ENCODE measurements at places on chromosomes 13 and 19. TPM values are rescaled to one million over a fixed set of nuclear protein-coding genes. Genes with fewer than 3 reads are reported as not detected.

DNA sequence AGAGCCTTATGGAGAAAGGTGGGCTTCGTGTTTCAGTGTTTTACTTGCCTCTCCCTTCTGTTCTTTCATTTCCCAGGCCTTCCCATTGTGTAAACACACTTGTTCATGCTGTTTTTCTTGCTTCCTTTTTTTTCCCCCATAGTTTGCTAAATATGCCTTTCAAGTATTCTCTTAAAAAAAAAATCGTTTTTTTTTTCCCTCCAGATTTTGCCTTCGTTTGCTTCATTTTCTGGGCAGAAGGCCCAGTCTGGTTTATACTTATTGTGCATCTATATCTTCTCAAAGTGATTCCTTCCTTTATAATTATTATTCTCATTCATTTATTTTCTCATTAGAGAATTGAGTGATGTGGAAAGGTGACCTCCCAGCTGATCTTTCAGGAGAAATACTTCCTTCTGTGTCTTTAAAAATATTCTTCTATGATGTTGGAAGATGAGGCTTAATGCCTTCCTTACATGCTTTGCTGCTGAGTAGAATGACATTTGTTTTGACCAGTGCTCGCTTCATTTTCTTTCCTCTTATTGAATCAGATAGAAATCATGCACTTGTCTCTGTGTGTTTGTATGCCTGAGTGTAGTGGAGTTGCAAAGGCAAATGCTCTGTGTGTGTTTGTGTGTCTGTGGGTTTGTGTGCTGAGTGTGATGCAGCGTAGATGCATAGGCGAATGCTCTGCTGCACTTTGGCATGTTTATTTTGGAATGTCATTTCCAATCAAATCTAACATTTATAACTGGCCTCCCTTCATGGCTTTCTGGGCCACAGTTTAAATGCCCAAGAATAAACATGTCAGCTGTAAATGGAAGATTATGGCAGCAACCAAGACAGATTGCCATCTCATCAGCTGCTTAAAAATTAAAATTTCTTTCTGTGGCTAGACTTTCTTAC, 591.4 kb downstream of the FGF9 start:
- DNase-seq, result no peak

USE1 gene
- 14.9 TPM for total RNA-seq

MISP3 gene
- 2.2 TPM for total RNA-seq

FFAR3 gene
- not detected for total RNA-seq

DNA sequence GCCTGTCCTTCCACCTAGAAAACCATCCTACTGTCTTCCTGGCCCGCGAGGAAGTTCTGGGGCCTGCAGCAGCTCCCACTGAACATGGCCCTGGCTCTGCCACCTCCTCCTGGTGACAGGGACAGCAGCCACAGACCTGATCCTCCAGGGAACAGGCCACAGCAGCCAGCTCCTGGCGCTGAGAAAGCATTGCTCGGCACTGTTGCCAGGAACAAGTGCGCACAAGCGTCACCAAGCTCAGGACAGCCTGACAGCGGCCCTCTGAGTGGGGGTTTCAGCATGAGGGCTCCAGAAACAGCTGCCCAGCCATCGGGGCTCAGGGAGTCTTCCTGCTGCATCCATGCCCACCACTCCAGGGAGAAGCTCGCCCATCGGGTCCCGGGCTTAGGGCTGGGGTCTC, 21.9 kb downstream of the AP3D1 start:
- DNase-seq, result no peak

DNA sequence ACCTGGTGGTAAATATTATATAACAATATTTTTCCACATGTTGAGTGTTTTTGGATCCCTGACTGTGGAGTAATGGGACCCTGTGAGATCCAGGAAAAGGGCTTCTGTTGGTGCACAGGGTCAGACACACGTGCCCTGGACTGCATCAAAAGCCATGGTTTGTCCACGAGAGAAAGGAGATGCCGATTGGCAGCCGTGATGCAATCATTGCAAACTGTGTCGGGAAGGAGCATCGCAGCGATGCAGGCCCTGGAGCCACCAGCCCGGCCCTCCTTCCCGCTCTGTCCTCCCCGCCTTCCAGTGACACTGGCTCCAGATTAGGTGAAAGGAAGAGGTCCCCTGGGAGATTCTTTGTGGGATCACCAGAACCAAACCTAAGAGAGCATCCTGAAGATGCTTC, 9.1 kb downstream of the COL4A2 start:
- DNase-seq, result no peak

SCAF1 gene
- 84.4 TPM for total RNA-seq

GRCh38 chr13:46639033-46639981, 86.3 kb downstream of the LRCH1 start:
- DNase-seq, result no peak

DNA sequence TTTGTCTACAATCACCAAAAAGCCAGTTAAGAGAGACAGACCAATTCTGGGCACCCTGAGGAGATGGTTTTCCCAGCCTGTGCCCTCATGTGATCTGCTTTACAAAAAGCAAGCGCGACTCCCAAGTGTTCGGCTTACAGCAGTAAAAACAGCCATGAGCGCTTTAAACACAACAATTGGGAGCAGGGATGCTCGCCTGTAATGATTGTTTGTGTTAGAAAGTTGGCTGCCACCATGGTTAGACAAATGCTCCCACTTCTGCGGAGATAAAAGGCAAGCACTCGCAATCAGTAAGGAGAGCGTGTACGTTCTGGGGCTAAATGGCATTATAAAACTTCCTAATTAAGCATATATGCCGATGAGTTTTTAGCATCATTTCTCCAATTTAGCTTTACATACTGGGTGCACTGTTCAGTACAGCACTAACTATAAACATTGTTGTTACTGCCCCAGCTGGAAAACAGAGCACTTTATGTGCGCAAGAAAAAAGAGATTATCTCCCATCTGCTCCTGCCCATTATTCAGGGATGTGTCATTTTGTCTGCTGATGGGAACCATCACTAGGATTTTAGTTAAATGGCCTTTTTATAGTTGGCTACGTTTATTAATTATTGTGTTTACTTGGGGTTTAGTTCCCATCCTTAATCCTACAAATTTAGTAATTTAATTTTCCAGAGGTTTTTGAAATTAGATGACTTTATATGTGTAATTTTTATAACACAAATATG, 309.3 kb upstream of the MAB21L1 start:
- DNase-seq, result no peak

GRCh38 chr13:58579468-58579867, 947.9 kb downstream of the PCDH17 start:
- DNase-seq, result no peak

DNA sequence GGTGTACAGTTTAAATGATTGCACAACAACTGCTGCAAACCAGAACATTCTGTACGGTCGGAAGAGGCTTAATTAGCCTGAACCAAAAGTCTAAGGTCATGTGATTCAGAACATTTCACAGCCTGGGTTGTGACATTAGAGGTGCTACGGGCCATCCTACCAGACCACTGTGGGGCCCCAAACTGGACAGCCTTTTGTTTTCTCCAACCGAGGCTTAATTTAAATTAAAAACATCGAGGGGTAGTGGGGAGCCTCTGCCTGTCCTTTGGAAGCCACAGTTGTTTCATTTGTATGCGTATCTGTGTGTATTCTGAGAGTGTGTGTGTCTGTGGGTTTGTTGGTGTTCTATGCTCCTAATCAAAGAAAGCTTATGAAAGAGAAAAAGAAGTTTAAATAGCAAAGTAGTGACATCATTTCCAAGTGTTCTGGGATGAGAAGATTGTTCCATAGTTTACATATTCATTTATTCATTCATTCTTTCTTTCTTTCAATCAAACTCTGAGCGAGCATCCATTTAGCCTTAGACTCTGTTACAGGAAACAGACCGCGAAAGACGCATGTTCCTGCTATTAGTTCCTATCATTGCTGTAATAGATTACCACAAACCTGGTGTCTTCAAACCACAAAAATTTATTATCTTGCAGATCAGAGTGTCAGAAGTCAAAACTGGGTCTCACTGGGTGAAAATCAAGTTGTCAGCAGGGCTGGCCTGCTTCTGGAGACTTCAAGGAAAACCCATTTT, 444.8 kb downstream of the FOXO1 start:
- no peak for DNase-seq

DNA sequence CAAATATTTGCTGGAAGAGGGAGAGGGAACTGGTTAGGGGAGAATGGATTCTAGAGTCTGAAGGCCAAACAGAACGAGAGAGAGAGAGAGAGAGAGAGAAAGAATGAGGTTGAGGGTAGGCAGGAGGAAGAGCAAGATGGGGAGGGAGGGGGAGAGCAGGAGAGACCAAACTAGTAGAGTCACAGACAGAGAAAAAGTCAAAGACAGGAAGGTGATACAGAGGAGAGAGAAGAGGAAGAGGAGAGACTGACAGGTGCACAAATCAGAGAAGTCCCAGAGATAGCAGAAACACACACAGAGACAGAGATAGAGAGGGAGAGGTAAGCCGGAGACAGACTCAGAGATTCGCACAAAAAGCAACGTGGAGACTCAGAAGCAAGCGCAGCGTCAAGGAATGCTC, 5.6 kb upstream of the CACNG6 start:
- no peak for DNase-seq

- DNase-seq, result peak; percentile 24
Measured at GRCh38 chr13:111880185-111880584, 186.8 kb upstream of the SOX1 start.

- DNase-seq, result no peak
Measured at GRCh38 chr13:36840718-36841250, 21.8 kb downstream of the RFXAP start.

- DNase-seq, result no peak
Measured at GRCh38 chr13:48318821-48319511, 15.4 kb downstream of the RB1 start.

PRSS57 gene
- total RNA-seq, result 0.78 TPM

PRODH2 gene
- 0.64 TPM for total RNA-seq

Data from glutamatergic neuron (in vitro differentiated cells).